ENCODE measurements at places on chromosomes 3 and 15. TPM values are rescaled to one million over a fixed set of nuclear protein-coding genes. Genes with fewer than 3 reads are reported as not detected.

DNA sequence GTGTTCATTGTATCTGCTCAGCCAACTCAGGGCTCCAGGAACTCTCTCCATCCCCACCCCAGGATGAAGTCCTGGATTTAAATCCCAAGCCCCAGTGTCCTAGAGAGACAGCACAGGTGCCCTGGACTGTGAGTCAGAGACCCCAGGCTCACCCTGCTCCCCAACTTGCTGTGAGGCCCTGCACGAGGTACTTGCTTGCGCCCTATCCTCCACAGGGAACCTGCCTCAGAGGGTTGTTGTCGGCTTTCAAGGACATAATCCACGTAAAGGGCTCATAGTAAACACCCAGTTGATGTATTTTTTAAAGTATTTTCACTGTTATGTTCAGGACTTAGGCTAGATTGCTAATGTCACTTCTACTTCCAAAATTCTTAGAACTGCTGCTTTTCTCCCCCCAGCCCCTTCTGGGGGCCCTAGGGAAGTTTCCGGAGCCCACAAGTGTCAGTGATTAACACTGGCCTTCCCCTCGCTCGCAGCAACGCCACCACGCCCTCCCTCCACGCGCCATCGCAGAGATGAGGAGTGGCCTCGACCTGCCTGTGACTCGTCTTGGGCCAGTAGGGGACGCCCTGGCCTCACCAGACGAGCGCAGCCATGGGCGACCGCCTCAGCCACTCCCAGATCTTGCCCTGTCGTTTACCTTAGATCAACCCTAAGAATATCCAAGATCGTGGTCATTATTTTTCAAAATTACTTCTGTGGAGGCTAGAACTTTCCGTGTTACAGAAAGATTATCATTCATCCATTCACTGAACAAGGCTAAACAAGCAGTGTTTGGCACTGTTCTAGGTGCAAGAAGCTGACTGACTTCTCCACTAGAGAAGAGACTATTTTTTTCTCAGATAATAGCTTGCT, 6.0 kb upstream of the SRP14 start:
- DNase-seq, result peak; percentile 76

GRCh38 chr3:73586190-73586589, 38.6 kb downstream of the PDZRN3 start:
- no peak for DNase-seq

GRCh38 chr15:34841262-34841725, 45.9 kb upstream of the ACTC1 start:
- DNase-seq, result no peak

DNA sequence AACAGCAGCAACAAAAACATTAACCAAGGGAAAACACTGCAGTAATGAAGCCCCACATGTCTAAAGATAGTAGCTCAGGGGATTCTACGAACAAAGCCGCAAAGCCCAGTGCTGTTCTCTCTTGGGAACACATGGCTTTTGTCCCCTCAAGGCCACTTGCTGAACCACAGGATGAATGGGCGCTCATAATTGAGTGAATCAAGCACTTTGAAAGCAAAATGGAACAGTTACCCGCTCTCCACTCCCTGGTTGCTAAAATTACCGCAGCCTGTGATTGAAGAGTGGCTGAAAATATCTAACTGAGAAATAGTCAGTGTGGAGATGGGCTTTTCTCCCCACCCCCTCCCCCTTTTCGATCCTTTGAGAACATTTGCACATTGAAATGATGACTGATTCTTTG, 39.6 kb downstream of the RASGRF1 start:
- DNase-seq, result no peak

DNA sequence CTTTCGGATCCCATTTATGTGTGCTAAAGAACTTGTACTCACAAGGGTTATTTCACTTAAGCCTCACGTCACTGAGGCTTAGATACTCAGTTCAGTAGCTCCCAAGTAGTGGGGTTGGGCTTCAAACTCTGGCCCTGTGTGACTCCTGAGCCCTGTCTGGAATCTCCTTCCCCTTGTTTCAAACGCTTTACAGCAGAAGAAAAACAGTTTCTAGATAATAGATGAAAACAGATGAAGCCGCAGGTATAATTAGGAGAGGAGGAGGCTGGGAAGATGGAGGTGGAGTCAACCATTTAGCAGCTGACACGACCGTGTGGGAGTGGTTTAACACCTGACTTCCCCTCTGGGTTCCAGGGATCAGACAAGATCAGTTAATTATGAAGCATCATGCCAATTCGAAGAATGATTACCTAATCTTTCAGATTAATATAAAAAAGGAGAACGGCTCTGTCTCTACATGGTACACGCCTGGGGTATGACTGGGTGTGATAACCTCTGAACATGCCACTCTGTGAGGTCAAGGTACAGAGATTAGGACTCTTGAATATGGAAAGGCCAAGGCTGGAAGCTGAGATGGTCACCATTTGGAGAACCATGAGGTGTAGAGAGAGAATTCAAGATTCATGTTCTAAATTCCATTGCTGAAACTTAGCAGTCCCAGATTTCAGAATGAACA, 31.1 kb downstream of the TPM1 start:
- no peak for DNase-seq

LRRC31 gene
- polyA plus RNA-seq, result 0.17 TPM

DNA sequence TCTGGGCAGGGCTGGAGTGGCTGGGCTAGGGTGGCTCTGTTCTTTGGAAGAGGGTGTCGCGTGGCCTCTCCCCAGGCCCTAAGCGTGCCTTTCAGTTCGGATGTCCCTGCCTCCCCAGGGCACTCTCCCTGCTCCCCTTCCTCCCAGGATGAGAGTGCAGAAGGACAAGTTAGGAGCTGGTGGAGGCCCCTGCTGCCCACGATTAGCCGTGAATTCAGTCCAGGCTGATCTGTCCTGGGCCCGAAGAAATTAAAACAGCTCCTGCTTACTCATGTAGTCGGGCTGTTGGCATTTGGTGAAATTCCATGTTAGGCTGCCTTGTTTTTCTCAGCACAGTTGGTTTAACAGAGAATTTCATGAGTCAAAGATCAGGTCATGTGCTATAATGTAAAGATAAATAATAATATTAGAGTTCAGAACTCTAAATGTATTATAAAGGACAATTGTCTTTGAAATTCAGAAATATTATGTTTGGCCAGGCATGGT, 24.5 kb downstream of the NIPA1 start:
- no peak for DNase-seq

- no peak for DNase-seq
Observed at GRCh38 chr3:8761866-8762265, 7.5 kb downstream of the OXTR start.

ZCWPW2 gene
- 2.2 TPM for polyA plus RNA-seq

SPTBN5 gene
- 1.4 TPM for polyA plus RNA-seq

LCTL gene
- polyA plus RNA-seq, result 0.22 TPM

SLC22A14 gene
- 0.66 TPM for polyA plus RNA-seq

DNA sequence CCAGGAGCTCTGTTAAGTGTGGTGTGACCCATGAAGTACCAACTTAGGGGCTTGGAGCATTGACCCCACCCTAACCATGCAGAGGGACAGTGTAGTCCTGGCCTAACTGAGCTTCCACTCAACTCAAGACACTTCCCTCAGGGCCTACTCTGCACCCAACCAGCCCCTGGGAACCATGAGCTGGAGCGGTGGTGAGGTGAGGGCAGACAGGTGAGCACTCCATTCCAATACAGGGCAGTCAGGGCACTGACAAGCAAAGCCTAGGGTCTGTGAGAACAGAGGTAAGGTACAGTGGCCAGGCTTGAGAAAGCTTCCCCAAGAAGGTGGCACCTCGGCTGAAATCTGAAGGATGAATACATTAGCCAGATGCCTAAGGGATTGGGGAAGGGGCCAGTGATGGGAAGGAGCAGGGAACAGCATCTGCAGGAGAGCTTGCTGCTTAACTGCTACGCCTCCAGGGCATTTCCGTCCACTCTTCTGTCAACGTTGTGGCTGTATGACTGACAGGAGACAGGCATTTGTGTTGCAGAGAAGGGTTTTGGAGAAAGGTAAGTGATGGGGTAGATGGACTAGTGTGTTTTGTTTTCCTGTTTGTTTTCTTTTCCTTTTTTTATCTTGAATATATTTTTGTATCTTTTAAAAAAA, 243.5 kb upstream of the TRIM42 start:
- no peak for DNase-seq

SSUH2 gene
- polyA plus RNA-seq, result 5.0 TPM

DNA sequence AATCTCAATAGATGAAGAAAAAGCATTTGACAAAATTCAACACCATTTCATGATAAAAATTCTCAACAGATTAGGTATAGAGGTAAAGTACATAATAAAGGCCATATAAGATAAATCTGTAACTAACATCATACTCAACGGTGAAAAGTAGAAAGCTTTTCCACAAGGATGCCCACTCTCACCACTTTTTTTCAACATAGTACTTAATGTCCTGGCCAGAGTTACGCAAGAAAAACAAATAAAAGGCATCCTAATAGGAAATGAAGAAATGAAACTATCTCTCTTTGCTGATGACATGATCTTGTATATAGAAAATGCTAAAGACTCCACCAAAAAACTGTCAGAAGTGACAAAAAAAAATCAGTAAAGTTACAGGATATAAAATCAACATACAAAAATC, 33.0 kb downstream of the THBS1 start:
- DNase-seq, result no peak

DNA sequence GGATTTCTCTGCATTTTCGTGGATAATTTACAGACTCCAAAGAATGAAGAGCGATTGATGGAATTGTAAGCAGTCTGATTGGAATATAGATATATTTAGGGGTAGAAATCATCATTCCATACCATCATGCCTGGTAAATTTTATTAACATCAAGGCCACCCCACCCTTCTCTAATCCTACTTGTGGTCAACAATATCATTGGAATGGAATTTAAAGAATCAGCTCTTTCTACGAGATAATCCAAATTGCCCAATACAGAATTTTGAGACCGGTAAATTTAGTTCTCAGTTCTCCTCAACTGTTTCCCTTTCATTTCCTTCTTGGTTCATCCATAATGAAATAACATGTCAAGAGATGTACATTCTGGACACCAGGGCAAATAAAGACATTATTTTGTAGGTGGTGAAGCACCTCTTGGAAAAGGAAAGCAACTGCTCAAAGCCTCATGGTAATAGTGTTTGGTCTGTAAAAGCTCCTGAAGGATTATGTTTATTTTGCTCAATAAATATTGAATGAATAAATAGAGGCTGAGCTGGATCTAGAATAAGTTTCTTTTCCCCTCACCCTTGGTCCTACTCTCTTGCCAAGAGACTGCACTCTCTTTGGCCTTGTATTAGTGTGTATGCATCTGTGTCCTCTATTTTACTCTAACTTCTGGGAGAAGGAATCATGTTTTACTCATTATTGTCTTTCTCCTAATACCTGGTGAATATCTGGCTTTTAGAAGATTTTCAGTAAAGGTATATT, 133.7 kb upstream of the BCL6 start:
- no peak for DNase-seq

DNA sequence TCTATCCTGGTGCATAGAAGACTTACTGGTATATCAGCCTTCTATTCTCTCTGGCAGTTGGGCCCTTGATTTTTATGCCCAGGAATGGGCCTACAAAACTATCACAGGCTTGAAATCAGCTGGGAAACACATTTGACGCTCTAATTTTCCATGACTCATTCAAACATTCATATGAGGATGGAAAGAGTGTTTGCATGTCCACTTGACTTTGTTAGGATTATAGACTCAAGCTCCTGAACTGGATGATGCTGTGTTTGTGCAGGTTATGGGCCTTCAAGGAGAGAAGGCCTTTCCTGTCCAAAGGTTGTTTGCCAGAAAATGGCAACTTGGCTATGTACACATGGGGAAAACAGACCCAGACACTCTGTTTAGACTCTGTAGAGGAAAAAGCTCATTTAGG, 219.9 kb downstream of the GAP43 start:
- no peak for DNase-seq

TGM4 gene
- polyA plus RNA-seq, result 0.18 TPM

DNA sequence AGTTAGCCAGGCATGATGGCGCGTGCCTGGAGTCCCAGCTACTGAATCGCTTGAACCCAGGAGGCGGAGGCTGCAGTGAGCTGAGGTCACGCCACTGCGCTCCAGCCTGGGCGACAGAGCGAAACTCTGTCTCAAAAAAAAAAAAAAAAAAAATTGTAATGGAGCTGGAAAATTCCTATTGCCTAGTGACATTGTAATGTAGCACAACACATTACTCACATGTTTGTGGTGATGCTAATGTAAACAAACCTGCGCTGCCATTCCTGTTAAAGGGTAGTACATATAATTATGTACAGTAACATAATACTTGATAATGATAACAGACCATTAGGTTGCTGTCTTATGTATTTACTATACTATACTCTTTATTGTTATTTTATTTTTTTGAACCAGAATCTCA, 39.1 kb downstream of the KNL1 start:
- DNase-seq, result no peak

GRCh38 chr15:74790080-74790916, 8.4 kb downstream of the CSK start:
- DNase-seq, result no peak

- no peak for DNase-seq
Observed at GRCh38 chr3:182879031-182879611, 85.8 kb downstream of the ATP11B start.

FAN1 gene
- 30.8 TPM for polyA plus RNA-seq

GRK7 gene
- polyA plus RNA-seq, result 0.21 TPM

KLHDC8B gene
- polyA plus RNA-seq, result 45.9 TPM

DNA sequence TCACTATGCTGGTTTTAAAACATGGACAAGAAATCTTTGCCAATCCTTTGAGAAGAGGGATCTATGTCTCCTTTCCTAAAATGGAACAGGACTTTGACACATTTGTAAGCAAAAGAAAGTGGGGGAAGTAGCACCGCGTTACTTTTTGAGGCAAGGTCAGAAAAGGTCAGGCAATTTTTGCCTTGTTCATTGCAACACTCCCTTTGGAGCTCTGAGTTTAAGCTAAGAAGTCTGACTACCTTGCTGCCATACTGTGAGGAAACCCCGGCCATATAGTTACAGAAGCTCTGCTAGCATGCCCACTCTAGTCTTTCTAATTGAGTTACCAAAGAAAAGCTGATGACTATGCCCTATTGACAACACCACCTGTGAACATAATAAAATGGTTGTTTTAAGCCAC, 1.4 kb downstream of the FAM227B start:
- no peak for DNase-seq

GRCh38 chr3:138914870-138915502, 32.0 kb downstream of the FOXL2 start:
- no peak for DNase-seq

DNA sequence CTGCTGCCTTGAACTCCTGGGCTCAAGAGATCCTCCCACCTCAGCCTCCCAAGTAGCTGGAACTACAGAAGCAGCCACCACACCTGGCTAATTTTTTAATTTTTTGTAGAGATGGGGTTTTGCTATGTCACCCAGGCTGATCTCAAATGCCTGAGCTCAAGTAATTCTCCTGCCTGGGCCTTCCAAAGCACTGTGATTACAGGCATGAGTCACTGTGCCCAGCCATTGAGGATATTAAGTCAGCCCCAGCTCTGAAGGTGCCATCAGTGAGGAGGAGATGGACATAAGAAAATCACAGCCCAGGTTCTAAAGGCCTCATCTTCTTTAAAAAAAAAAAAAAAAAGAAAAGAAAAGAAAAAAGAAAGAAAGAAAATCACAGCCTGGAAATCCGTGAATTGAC, 26.6 kb upstream of the PSTPIP1 start:
- no peak for DNase-seq

CD200 gene
- 41.6 TPM for polyA plus RNA-seq

- DNase-seq, result no peak
Observed at GRCh38 chr3:48430708-48431101, 819 bp upstream of the PLXNB1 start.

GRCh38 chr3:71578054-71578751, 5.3 kb downstream of the FOXP1 start:
- no peak for DNase-seq

DTWD1 gene
- polyA plus RNA-seq, result 43.7 TPM

- DNase-seq, result no peak
Observed at GRCh38 chr15:101063212-101063611, 144.1 kb downstream of the LRRK1 start.

RTP4 gene
- 0.67 TPM for polyA plus RNA-seq

Measured in renal cortex interstitium (tissue), 15 donors.